ENCODE measurements at places on chromosomes 2 and 18.

GRCh38 chr2:101007415-101008345 lies 5.6 kb downstream of the RPL31 start:
- no peak for DNase-seq

- DNase-seq, result no peak
These were observed 1122.8 kb upstream of the CELF4 start for GRCh38 chr18:38688416-38688815.

DNA sequence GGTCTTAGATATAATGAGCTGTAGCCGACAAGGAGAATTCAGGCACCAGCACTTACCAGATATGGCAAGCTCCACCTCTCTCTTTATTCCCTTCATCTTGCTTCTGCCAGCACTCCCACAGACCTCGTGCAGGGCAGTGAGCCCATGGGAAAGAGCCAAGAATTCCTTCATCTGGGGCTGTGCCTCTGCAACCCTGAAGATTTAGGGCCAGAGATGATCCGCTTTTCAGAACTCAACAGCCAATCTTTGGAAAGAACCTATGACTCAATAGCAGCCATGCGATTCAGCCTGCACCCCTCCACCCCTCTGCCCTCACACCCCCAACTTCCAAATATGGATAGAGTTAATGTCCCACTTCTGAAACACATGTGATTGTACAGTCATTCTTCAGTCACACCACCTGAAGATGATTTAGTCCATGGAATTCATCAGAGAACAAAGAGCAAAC lies 533.7 kb upstream of the TNP1 start:
- DNase-seq, result no peak

GRCh38 chr2:217756375-217757107 lies 246.3 kb downstream of the TNS1 start:
- peak; percentile 41 for DNase-seq

DNA sequence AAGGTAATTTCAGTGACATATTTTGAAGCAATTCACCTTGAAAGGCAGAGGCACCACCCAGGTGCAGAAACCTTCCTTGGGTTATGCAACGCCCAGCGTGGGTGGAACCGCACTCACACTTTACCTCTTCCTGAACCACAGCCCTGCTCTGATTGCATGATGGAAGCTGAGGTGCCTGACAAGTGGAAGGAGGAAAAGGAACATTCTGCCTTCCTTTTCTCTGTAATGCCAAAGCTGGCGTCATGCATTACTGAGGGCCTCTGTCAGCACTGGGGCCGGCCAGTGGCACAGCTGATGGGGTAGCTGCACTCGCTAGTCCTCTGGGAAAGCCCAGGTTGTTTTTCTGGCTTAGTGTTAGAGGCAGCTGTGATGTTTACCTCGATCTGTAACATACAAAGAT lies 266.5 kb downstream of the NEDD4L start:
- peak; percentile 27 for DNase-seq

- DNase-seq, result no peak
These were observed 66.8 kb upstream of the MC2R start for GRCh38 chr18:13982126-13982525.

DNA sequence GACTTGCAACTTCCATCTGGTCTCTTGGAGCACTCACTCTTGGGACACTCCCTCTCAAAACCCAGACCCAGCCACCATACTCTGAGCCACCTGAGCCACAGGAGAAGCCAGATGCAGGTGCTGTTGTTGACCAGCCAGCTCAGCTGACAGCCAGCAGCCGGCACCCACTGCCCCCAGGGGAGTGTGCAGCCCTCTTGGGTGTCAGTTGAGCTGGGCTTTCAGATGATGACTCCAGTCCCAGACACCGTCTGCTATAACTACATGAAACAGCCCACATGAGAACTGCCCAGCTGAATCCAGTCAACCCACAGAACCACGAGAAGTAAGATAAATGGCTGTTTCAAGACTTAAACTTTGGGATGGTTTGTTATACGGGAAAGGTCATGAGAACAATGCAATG lies 10.7 kb upstream of the IGFBP2 start:
- no peak for DNase-seq

- no peak for DNase-seq
These were observed 135.9 kb upstream of the ID2 start for GRCh38 chr2:8545695-8546611.

GRCh38 chr18:55317324-55317723 lies 270.7 kb downstream of the TCF4 start:
- DNase-seq, result no peak

- peak; percentile 22 for DNase-seq
These were observed 38.5 kb downstream of the LPIN1 start for GRCh38 chr2:11784747-11785610.

GRCh38 chr2:75100011-75100800 lies 99.1 kb downstream of the TACR1 start:
- no peak for DNase-seq

DNA sequence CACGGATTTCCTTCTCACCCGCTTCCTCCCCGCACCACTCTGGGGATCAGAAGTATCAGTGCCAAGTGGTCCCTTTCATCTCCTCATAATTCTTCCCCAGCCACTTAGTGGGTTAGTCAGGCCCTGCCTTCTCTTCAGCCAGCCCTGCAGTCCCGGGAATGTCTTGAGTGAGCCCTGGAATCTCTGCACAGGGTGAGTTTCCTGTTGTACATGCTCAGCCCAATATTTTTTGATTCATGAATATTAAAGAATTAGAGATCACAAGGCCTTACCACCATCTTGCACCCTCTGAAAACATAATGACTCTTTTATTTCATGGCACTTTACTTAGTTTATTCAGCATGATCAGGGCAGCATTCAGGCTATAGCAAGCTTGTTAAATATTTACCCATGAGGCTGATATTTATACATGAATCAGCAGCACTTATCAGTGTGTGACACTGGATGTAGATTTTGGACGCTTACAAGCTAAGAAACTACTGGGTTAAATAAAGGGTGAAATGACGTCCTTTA lies 159.4 kb upstream of the FOSL2 start:
- DNase-seq, result no peak

DNA sequence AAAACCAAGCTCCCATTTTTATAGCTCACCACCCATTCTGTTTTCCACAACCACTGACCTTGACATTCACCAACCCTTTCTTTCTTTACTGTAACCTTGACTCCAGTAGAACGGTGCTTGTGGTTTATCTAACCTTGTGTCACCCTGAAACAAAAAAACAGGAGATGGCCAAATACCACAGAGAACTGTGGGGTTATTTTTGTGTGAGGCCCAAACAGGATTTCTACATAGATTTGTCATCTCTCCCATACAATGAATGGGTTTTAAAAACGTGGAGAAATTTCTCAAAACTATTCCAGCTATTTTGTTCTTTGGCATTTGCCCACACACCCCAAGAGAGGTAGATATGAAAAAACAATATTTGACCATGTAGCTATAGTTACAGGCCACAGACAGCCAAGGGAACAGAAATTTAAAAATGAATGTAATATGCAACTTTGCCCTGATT lies 231.3 kb upstream of the TANK start:
- DNase-seq, result no peak

- no peak for DNase-seq
These were observed 58.9 kb upstream of the THUMPD2 start for GRCh38 chr2:39837856-39838453.

DNA sequence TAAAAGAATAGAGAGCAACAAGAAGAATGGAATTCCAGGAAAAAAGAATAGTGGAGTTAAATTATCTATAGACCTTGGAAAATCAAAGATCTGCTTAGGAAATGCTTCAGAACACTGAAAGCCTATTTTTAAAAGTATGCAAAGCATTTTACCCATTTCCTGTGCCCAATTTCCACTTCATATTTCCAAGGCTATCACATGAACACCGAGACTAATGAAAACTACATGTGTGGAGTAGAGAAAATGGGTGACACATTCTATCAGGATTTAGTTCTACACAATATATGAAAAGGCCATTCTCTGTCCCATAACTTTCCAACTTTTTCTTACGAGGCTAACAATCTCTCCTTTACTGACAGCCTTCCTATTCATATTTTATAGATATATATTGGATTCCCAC lies 279.4 kb downstream of the CCDC178 start:
- DNase-seq, result no peak

GRCh38 chr18:5744659-5745058 lies 150.7 kb downstream of the TMEM200C start:
- DNase-seq, result no peak

DNA sequence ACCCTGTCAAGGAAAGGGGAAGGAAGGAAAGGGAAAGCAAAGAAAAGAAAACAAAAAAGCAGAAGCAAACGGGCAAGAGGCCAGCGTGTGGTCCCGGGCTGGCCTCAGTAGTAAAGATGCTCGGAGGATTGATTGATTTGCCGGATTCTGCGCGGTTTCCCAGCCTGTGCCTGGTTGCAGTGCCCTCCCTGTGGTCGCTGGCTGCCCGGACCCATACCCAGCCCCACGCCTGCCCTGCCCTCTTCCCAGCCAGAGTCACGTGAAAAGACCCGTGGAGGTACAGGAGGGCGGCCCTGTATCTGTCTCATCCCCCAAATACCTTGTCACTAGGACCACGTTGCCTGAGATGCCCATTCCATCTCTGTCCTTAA lies 55.1 kb upstream of the IMP4 start:
- DNase-seq, result no peak

DNA sequence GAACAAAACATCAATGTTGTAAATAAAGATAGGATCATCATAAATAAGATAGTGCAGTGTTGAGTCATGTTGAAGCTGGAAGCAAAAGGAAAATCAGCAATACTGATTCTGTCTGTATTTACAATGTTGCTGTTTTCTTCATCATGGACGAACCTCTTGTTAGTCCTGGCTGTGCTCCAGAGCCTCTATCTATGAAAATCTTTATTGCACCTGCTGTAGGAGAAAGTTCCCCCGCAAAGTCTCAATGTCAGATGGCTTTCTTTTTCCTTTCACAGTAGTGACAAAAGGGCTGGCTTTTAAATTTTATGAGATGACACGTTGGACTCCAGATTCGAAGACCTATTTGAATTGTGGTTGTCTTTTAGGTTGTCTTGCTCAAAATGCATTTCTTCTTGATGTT lies 98.5 kb upstream of the LRRTM1 start:
- no peak for DNase-seq

GRCh38 chr2:15668611-15669305 lies 77.1 kb downstream of the DDX1 start:
- no peak for DNase-seq

DNA sequence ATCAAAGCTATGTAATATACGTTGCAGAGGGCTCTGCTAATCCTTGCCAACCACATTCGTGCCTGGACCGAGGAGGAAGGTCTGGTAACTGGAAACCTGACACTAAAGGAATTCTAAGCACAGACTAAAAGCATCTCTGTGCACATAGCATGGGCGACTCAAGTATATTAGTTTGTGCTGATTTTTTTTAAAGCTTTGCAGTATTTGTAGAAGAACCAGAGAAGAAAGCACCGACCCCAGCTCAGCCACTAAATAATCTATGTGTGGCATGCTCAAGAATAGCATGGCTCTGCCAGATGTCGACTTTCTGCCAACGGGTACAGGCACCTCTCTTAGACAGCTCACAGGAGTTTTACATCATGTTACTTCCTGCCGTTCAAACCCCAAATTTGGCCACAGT lies 73.2 kb upstream of the NRP2 start:
- DNase-seq, result no peak

DNA sequence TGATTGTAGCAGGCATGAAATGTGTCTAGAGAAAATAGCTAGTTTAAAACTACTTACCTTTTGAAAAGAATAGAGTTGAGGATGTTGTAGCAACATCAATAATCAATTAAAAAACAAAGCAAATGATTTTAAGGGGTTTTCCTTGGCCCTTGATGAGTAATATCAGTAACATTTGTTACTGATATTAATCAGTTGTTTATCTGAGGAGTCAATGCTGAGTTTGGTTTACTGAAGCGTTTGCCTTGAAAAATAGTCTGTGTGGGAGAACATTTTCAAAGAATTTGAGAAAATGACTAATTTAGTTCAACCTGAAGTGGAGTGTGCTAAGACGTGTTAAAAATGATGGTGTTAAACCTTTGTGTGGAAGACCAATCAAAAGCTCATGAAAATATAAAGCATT lies 9.3 kb downstream of the PTH2R start:
- DNase-seq, result no peak

DNA sequence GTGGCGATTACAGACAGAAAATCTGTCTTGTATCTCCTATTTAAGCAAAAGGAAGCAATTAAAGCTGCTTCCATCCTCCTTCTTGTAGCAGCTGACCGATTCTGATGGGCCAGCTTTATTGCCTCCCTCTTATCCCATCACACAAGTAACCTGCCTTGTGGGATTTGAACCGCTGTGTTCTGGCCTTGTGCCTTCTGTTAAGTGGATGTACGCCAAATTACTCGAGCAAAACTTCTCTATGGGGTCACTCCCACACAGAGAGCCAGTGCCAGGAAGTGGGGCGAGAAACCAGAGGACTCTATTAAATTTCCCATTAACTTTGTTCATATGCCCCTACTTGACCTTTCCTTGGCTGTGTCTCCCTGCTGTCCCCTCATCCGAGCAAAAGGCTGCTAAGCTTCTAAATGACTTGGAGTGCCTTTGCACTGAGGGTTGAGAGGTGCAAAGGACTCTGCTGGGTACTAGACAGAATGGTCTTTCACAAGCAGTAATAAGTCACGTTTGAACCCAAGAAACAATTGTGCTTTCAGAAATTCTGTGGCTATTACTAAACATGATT lies 672.5 kb downstream of the MBD2 start:
- no peak for DNase-seq

DNA sequence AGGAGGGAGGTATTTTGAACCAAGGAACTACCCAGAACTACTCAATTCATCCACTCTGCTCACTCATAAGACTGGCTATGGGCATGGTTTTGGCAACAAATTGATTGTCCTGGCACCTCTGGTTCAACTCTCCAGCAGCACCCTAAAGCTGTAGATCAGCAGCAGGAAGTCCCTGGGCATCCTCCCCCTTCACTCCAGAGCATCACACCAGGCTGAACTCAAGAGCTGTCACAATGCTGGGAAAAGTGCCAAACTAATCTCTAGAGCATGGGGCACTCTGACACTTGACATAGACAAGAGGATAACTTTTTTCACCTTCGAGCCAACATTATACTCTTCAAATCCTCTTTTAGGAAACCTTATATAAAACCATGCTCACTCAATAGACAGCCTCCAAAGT lies 154.1 kb upstream of the RBBP8 start:
- DNase-seq, result no peak

DNA sequence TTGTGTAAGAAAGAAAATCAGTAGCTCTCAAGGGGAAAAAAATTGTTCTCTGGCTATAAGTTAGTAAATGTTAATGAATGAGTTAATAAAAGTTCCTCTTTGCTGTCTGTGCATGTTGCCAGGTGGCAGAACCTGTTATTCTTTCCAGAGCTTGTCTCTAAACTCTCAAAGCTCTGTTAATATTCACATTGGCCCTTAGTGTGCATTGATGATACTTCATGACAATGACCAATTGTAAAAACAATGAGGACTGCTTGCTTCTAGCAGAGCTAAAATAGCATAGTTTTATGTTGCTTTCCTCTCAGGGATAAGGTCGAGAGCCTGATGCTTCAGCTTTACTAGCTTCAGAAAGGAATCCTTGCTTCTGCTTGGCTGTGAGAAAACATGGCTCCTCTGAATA lies 91.5 kb downstream of the RAD51AP2 start:
- DNase-seq, result no peak

Measured in activated CD4-positive, alpha-beta T cell treated with anti-CD3 and anti-CD28 coated beads, Interleukin-2, amount 50 U/mL, for 24 hours (primary cell).